IMR-90 (cell line): ENCODE measurements at places on chromosomes 4 and X. TPM values are rescaled to one million over a fixed set of nuclear protein-coding genes. Genes with fewer than 3 reads are reported as not detected.

DNA sequence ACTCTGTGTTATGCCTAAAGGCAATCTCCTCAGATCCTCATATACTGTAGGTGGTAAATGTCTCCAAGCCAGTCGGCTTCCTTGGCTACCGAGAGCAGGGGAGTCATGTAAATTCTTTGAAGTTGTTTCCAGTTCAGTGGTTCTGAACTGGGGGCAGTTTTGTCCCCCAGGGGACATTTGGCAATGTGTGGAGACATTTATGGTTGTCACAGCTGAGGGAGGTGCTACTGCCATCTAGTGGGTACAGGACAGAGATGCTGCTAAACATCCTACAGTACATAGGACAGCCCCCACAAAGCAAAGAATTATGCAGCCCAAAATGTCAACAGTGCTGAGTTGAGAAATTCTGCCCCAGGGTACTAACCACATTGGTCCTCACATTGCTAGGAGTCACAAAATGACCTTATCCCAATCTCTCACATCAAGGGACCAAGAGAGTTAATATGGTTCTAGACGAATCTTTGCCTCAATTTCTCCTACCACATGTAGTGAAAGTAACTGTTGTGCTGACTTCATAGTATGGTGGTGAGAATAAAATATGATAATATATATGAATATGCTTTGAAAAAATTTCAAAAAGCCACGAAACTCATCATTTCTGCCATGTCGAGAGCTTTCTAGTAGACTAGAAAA lies 104.4 kb upstream of the ARHGAP24 start:
- DNase-seq = peak; percentile 18

- no peak for DNase-seq
Observed at GRCh38 chr4:85391071-85391470, 83.9 kb upstream of the ARHGAP24 start.

The P2RY10 gene
- not detected in 2 replicates for total RNA-seq

The CDX4 gene
- not detected in 2 replicates for total RNA-seq

DNA sequence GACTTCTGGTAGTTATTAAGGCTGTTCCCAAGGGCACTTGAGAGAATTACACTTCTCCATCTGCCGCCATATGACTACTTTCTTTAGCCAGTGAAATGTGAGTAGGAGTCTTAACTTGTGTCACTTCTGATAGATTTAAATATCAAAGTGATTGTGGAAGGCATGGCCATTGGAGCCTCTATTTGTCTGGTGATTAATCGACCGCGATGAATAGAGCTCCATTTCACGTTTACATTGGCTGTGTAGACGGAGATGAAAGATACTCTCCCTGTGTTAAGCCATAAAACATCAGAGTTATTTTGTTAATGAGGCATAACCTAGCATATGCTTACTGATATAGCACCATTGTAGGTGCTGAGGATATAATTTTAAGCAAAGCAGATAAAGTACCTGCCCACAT lies 852.4 kb downstream of the CCSER1 start:
- DNase-seq = no peak

DNA sequence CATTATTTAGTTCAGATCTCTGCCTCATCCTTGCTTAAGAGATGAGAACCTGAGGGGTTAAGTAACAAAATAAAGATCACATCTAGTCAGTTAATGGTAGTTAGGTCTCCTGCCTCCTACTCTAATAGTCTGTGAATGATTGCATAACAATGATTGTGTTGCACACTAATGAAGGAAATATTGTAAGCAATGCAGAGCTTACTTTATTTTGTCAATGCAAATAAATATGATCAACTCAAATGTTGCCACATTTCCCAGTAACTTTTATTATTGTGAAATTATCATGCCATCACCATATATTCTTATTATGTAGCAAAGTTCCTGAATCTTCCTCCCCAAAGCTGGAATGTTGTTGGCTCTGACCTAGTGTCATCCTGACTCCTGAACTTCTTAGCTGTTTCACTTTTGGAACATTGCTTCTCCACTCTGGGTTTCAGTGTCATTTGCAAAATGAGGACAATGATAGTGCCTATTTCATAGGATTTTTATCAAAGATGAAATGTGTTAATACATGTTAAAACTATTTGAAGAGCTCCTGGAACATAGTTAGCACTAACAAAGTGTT lies 17.0 kb upstream of the GABRA4 start:
- DNase-seq = no peak

The CTAG1A gene
- not detected in 2 replicates for total RNA-seq

DNA sequence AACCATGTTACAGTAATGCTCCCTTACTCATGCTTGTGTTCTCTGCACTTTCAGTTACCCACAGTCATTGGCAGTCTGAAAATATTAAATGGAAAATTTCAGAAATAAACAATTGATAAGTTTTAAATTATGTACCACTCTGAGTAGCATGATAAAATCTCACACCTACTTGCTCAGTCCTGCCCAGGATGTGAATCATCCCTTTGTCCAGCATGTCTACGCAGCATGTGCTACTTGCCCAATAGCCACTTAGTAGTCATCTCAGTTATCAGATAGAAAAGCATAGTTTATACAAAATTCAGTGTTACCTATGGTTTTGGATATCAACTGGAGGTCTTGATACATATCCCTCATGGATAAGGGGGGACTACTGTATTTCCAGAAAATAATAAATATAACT lies 577.1 kb downstream of the GALNTL6 start:
- DNase-seq = no peak

GRCh38 chr4:176404621-176405020 lies 84.9 kb downstream of the SPCS3 start:
- peak; percentile 86 for DNase-seq

DNA sequence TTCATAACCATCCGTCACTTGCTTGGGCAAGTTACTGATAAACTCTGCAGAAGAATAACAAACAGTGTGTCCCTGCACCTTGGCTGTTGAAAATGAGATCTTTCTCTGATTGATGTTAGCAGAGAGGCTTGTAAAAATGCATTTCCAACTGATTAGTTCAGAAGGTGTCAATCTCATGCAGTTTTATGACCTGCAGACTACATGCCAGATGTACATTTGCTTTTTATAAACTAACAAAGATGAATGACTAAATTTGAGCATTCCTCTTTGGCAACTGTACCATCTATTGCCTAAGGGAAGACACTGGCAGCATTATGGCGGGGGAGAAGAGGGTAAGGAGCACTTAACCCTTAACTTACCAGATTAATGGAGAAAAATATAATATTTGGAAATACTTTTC lies 192.8 kb downstream of the DCTD start:
- DNase-seq = peak; percentile 26

- peak; percentile 45 for DNase-seq
Observed at GRCh38 chrX:12249997-12250396, 111.7 kb downstream of the FRMPD4 start.

- no peak for DNase-seq
Observed at GRCh38 chrX:78839711-78840110, 92.2 kb downstream of the LPAR4 start.

- DNase-seq = no peak
Observed at GRCh38 chrX:39174772-39175417, 373.6 kb downstream of the MID1IP1 start.

GRCh38 chrX:100905620-100906019 lies 23.1 kb downstream of the XKRX start:
- DNase-seq = no peak

The GAGE2A gene
- total RNA-seq = not detected in 2 replicates

The ODAPH gene
- not detected in 2 replicates for total RNA-seq

DNA sequence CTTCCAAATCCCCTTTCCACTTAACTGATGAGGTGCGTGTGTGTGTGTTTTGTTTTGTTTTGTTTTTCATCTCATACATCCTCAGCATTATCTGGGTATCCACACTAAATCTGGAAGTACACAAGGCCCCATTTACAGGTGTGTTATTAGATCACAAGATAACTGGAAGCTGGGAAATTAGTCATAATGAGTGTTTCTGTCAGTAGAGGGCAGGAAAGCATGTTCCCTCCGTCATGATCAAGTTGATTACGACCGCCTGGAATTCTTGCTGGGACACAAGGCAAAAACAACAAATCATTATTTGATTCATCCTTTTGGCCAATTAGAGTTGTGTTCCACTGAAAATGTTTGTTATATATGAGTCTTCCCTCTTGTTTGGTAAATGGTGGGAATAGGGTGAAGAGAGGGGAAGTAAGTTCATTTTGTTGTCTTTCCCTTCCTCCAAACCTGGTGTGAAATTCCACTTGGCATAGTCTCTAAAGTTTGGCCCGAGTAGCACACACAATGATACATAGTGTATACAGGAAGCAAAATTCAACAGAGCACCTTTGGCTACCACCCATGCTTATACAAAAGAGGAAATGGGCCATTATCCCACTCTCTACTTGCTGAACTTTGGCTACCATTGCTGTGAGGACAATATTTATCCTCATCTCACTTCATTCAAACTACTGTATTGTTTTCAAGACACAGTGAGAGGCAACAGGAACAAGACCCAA lies 33.3 kb upstream of the TLL1 start:
- DNase-seq = no peak

- DNase-seq = no peak
Observed at GRCh38 chr4:21801661-21802385, 146.7 kb downstream of the KCNIP4 start.

The SLAIN2 gene
- 23.3 and 32.2 TPM in 2 replicates for total RNA-seq

DNA sequence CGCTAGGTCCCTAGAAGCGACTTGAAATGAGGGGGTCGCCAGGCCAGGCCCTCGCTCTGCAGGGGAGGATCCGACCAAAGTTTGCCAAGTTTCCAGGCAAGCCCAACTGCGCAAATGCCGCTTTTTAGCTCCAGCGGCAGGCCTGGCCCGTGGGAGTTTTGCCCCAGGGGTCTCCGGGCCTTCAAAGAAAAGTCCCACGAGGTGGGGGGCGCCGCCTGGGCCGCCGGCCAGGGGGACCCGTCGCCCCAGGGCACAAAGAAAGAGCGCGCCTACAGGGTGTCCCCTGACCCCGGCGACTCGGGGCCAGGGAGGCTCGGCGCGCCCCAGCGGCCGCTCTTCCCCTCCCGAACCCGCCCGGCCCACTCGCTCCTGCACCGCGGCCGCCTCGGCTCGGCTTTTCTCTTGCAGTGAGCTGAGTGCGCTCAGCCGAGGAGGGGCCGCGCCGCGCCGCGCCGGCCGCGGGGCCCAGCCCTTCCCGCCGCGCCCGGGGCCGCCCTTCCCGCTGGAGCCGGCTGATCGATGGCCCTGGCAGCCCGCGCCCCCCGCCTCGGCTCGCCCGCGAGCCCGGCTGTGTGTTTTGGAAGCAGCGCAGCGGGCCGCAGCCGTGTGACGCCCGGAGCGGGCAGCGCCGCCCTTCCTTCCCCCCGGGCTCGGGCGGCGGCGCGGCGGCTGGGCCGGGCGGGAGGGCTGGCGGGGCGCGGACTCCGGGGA lies 754 bp upstream of the KLF3 start:
- DNase-seq = no peak

DNA sequence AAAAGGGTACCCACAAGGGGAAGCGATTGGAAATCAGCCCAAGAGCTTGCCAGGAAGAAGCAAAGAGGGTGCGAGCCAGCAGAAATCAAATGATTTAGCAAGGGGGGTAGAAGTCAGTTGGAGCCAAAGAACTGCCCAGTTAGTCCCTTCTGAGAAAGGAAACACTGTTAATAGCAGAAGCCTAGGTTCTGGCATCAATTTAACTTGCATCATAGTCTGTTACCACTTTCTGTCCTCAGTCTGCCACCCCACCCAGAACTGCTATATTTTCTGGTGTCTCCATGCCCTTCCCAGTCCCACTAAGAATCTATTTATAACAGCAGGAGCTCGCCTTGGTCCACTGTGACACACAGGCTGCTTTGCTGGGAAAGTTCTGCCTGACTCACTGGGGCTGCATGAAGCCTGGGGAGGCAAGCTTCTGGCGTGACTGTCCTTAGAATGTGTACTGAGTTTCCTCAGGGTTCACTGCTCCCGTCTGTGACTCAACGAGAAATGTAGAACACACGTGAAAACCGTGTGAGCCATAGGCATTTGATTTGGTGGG lies 157.8 kb upstream of the TTC29 start:
- DNase-seq = peak; percentile 99

The RAB40AL gene
- total RNA-seq = 0.28 and 0.36 TPM in 2 replicates

GRCh38 chrX:37871626-37872302 lies 24.4 kb upstream of the DYNLT3 start:
- peak; percentile 93 for DNase-seq

The UNC5C gene
- total RNA-seq = under 0.01 TPM in 1 of 2 replicates, not detected in the other

- DNase-seq = peak; percentile 68
Observed at GRCh38 chr4:182649698-182650477, 267.3 kb downstream of the DCTD start.

The PNMA5 gene
- total RNA-seq = not detected in 2 replicates

GRCh38 chrX:106963111-106963510 lies 36.9 kb downstream of the MORC4 start:
- peak; percentile 5 for DNase-seq

The SPIN4 gene
- 3.2 and 3.6 TPM in 2 replicates for total RNA-seq

DNA sequence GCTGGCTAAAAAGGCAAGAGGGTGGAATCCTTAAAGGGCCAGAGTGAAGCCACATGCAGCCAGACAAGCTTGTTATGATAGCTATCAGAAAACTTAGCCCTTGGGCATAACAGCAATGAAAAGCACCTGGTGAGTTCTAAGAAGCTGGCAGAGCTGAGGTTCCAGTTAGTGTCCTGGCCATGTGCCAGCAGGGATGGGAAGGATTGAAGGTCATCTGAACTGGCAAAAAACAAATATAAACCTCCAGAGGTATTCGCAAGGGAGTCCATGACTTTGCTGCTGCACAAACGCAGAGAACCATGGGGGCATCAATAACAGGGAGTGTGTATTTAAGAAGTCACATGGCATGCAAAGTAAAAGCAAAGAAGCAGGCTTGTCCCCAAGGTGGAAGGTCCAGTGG lies 208.9 kb downstream of the FAM47A start:
- no peak for DNase-seq

DNA sequence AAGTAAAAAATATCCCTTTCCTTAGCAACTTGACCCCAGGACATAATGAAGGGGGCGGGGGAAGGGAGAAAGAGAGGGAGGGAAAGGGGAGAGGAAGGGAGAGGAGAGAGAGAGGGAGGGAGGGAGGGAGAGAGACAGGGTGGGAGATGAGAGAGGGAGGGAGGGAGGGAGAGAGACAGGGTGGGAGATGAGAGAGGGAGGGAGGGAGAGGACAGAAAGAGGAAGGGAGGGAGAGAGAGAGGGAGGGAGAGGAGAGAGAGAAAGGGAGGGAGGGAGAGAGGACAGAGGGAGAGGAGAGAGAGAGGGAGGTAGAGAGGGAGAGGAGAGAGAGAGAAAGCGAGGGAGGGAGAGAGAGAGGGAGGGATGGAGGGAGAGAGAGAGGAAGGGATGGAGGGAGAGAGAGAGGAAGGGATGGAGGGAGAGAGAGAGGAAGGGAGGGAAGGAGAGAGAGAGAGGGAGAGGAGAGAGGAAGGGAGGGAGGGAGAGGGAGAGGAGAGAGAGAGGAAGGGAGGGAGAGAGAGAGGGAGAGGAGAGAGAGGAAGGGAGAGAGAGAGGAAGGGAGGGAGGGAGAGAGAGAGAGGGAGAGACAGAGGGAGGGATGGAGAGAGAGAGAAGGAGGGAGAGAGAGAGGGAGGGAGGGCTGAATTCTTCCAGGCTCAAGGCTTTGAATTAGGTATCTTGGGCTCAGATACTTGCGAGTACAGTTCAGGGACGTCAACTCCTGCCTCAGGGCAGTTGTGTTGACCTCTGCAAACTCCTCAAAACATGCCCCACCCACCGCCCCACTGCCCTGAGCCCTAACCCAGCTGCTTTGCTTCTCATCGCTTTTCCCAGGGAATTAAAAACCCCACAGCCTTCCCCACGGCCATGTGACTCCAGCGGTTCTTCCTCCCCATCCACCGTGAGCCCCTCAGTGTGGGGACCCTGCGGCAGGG lies 40.0 kb upstream of the ADRA2C start:
- DNase-seq = no peak

GRCh38 chr4:74327762-74328161 lies 19.5 kb downstream of the EPGN start:
- DNase-seq = peak; percentile 29

GRCh38 chr4:23857367-23857959 lies 32.4 kb downstream of the PPARGC1A start:
- DNase-seq = peak; percentile 47
